ENCODE measurements at places on chromosomes 5 and 9.

- DNase-seq: no peak
Observed at GRCh38 chr5:148788636-148789035, 37.8 kb upstream of the ADRB2 start.

- DNase-seq: no peak
Observed at GRCh38 chr9:18456624-18457237, 17.2 kb upstream of the ADAMTSL1 start.

DNA sequence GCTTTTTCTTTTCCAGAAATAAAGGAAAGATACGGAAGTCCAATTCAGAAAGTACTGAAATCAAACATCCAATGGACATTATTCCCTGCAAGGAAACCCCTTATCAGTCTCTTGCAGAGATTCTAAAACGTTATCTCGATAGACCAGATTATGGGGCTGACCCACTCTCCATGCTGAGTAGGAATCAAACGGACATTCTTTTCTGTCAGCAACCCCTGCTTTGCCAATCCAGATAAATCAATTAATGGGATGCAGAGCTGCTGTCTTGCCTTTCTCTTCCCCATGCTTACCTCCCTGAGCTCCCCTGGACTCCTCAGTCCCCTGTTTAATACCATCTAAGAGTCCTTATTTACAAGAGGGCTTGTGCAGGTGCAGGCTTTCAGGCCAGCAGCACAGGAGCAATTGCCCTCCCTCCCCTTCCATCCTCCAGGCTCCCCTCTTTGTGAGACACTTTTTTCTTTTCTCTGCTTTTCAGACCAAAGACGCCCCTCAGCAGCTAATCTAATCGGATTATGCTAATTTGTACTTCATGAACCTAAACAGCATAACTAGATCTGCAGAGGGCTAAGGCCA is 14.2 kb downstream of the TAL2 start:
- DNase-seq: no peak

DNA sequence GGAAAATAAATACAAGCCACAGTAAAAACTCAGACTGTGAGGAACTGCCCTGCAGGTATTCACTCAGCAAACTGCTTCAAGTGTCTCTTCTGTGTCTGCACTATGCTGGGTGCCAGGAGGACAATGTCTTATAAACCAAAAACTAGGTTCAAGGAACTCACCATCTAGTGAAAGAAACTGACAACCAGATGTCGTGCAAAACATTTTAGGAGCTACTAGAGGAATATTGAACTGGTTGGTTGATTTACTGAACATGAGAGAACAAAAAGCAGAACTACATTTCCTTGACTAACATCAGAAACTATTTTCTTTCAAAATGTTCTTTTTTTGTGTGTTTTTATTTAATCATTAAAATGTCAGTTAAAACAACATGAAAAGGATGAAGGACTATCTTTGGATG is 35.2 kb downstream of the ZNF366 start:
- DNase-seq: no peak

- DNase-seq: no peak
Observed at GRCh38 chr5:55998966-55999365, 4.2 kb upstream of the IL6ST start.

DNA sequence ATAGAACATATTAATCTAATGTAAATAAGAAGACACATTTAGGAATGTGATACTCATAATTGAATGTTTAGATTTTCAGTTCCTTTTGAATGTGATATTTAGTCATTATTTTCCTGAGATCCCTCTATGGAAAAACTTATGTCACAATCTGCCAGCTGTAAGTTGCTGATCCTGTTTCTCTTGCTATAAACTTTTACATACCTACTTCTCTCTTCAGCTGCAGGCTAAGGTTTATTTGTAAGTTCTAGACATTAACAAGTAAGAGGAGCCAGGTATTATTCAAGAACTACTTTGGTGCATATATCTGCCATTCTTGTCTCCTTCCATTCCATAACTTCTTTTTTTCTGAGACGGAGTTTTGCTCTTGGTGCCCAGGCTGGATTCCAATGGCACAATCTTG is 462.4 kb downstream of the PRR16 start:
- no peak for DNase-seq

DNA sequence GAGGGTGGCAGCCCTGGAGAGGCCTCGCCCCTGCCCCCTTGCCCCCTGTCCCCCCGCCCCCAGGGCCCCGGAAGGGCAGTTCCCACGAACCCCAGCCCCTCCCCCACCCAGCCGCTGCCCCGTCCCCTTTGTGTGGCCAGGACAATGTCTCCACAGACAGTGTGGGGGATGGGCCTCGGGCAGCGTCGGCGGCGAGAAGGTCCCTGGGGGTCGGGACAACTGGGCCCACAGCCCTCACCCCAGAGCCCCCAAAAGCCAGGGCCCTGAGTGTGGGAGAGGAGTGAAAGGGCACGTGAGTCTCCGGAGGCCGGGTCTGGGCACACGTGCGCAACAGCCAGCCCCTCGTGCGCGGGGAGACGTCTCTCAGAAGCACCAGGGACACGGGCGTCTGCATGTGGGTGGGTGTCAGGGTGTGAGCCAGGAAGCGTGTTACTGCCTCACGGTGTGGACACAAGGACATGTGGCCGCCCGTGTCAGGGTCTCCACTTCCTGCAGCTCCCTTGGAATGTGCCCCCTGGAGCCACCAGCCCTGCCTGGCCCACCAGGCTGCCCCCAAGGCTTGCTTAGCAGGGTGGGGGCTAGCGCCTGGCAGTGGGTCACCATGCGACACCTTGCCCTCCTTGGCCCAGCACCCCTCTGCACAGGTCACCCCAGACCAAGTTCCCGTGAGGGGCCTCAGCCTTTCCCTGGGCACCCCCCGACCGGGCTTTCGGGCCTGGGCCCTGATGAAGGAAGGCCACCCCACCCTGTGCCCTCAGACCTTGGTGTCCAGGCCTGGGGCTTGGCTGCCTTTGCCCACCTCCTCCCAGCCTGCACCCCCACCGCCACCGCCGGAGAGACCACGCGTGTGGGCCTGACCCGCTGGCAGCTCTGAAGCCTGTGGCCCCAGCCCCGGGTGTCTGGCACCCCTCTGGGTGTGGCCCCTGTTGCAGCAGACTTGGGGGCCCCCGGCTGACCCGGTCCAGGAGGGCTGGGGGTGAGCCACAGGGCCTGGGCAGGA is 12.8 kb upstream of the NRARP start:
- DNase-seq: no peak

- DNase-seq: no peak
Observed at GRCh38 chr9:35529161-35529823, 39.4 kb downstream of the RUSC2 start.

- DNase-seq: no peak
Observed at GRCh38 chr5:177446200-177447065, at the start of gene PRR7. PRR7 (plus strand) TSS chr5:177446814; CDS start chr5:177455068, 8,254 bp downstream.

GRCh38 chr5:73171495-73171894 is 1.5 kb upstream of the TMEM174 start:
- DNase-seq: no peak

DNA sequence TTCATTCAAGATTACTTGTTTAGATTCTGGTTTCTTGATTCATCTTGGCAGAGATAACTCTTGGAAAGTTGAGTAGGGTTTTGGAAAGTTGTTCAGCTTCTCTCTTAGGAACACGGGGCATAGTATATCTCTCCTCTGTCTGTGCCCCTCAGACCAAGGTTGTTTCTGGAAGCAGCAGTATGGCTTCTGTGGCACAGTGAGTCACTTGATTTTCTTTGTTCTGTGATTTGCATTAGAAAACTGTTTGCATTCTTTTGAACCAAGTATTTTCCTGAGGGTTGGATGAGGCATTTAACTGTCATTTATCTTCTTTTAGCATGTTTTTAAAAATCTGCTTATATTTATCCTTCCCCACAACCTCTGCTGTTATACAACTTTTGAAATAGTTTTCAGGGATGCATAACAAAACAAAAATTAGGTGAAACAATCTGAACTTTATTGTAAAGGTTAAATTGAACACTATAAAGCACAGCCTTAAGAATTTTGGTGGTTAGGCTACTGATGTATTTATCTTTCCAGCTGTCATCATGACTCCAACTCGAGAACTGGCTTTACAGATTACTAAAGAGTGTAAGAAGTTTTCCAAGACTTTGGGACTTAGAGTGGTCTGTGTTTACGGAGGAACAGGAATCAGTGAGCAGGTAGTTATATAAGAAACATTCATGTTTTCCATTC is 26.5 kb downstream of the DDX46 start:
- no peak for DNase-seq

GRCh38 chr5:58746321-58746720 is 163.4 kb downstream of the RAB3C start:
- no peak for DNase-seq

DNA sequence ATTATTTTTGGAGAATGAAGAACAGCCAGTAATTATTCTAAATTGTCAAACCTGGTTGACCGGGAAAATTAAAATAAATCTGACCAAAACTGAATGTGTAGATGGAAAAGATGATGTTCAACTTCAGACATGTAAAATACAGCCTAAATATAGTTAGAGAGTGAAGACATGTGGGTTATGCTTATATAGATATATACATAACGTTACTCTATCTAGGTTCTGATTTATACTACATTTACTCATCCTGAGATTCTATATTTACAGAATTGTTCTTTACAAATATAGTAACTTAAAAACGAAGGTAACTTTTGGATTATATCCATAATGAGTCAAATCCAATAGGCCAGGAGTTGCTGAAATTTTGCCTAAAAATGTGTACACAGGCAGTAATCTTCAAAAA is 20.8 kb upstream of the THG1L start:
- no peak for DNase-seq

DNA sequence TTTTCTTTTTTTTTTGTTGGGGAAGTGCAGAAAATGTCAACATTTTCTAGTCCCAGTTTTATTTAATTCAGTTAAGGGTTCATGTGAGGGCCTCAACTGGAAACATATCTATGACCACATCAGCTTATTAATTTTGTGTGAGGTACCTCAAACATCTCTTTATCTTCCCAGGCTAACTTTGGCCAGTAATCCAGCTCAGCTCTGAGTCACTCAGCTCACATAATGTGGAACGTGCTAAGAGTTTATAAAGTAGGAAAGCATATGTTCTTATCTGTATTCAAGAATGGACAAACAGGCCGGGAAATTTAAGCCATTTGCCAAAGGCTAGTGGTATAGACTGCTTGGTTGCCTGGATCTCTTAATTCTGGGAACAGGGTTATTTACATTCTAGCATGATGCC is 118.4 kb downstream of the INSYN2B start:
- DNase-seq: no peak

- DNase-seq: no peak
Observed at GRCh38 chr5:73448463-73449136, at the start of gene FOXD1. FOXD1 (minus strand) TSS chr5:73448777; CDS start chr5:73448362, 415 bp downstream.

DNA sequence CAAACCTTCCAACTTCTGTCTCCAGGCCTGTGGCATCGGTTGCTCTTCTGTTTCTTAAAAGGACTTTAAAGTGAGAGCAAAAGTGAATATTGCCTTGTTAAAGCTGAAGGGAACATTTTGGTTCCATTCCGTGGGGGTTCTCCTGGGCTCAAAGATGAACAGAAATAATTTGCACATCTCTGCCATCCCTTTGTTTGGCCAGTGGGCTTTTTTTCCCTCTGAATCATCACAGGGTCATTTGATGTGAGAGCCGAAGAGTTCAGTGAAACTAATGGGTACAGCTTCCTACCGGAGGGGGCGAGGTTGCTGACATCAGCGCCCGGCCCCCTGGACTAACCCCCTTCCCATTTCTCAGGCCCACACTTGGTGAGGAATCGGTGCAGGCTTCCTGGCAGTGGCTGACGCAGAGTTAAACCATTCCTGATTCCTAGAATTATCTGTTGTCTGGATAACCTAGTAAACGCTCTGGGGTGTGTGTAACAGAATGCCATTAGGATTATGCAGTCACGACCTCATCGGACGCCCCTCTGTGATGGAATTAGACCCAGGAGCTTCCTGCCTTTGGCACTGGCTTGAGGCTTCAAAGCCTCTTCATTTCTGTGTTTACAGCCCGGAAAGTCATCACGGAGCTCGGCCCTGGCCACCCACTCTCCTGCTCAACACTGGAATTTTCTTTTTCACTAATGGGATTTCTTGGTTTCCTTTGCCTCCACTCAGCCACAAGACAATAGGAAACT is 61.6 kb upstream of the RPL26L1 start:
- no peak for DNase-seq

- DNase-seq: no peak
Observed at GRCh38 chr5:171795381-171795780, 9.8 kb downstream of the SMIM23 start.

DNA sequence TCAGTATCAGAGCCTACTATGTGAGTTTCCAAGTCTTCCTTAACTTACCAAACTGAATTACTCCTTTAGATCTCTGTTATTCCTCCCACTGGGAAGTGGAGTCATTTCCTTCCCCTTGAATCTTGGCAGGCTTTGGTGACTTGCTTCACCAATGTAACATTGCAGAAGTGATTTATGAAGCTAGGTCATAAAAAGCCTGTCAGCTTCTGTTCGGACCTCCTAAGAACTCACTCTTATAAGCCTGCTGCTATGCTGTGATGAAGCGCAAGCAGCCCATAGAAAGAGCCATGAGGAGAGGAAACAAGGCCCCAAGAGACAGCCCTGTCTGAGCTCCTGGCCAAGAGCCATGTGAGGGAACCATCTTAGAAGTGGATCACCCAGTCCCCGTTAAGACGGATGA is 14.2 kb upstream of the FOXB2 start:
- DNase-seq: no peak

- DNase-seq: no peak
Observed at GRCh38 chr9:120856700-120857099, 14.0 kb upstream of the PSMD5 start.

DNA sequence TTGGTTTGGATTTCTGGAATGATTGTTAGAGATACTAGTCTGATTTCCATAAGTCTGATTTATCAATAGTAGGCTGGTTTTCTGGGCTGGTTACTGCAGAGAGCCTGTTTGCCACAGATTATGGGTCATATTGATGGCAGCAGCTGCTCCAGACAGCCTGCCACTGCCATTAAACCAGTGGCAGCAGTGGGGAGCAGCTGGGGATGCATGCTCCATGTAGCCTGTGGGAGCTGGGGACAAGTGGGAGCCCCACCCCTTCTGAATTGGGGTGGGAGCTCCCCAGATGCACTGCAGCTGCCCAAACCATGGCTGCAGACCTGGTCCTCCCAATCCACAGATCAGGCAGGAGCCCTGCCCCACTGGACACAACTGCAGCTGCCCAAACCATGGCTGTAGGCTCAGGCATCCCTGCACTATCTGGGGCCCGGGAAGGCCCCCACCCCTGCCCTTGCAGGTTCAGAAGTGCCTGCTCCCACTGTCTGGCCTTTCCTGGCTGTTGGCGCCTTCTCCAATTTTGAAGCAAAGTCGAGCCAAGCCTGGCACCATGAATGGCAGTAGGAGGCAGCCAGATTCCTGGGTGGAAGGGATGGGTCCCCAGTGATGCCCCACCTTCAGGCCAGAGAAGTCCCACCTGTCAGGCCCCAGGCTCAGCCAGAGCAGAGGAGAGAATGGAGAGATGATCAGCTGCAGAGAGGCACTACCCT is 402.9 kb upstream of the TYRP1 start:
- no peak for DNase-seq

GRCh38 chr5:33297760-33298216 is 143.0 kb upstream of the TARS1 start:
- no peak for DNase-seq

- DNase-seq: no peak
Observed at GRCh38 chr9:121125590-121125989, 50.8 kb downstream of the CNTRL start.

- no peak for DNase-seq
Observed at GRCh38 chr5:94776167-94776566, 157.7 kb downstream of the SLF1 start.
